NCI-H2227 treated with DMSO at 0.1 percent for 48 hours (cell line): ENCODE measurements at places on chromosomes 3 and 15.

DNA sequence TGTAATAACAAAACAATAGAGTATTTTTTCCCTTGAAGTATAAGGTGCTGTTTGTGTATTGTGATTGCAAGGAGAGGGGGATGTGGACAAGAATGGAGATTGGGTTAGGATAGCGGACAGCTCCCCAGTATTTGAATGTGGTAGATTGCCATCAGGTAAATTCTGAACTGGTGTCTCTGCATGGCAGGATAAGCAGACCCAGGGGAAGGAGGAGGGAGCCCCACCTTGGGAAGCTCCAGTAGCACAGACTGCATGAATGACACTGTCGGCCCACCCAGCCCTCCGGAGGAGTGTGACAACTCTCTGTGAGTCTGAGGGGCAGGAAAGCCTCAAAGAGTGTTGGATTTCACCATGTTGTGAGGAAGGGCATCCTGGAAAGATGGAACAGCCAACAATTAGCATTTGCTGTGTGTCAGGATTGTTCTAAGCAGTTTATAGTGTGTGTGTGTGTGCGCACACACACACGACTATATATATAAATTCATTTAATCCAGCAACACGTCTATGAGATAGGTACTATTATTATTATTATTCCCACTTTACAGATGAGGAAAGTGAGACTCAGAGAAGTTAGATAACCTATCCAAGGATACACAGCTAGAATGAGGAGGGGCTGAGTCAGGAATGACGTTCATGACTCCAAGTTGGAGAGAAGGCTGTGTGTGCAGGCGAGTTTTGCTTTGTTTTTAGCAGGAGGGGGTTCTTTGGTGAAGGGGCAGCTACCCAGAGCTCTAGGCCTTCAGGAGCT, 63.4 kb upstream of the LCTL start:
- no peak for DNase-seq

GRCh38 chr3:152865668-152866245, 30.8 kb downstream of the P2RY1 start:
- DNase-seq: no peak

GRCh38 chr15:69530991-69531664, 78.5 kb downstream of the RPLP1 start:
- DNase-seq: no peak

- DNase-seq: no peak
These were observed 736 bp upstream of the MBNL1 start for GRCh38 chr3:152267831-152268554.

- DNase-seq: no peak
These were observed 79.9 kb upstream of the SLC25A26 start for GRCh38 chr3:66140743-66141372.

DNA sequence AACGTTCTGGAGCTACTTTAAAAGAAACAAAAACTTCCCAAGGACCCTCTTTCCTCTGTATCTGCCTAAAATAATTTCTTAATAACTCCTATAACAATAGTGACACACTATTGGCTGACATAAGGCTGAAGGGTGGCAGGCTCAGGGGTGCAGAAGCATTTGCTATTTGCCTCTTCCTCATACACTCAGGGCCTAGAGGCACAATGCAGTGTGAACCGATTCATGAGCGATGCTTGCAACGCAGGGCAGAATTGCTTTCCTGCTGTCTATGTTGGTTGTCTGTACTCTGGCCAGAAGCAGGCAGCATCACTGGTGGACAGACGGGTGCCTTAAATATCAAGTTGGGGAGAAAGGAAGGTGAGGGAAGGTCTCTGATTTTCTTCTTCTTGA, 157.4 kb downstream of the AGBL1 start:
- DNase-seq: no peak

GRCh38 chr3:134040066-134040465, 10.3 kb upstream of the SLCO2A1 start:
- no peak for DNase-seq

DNA sequence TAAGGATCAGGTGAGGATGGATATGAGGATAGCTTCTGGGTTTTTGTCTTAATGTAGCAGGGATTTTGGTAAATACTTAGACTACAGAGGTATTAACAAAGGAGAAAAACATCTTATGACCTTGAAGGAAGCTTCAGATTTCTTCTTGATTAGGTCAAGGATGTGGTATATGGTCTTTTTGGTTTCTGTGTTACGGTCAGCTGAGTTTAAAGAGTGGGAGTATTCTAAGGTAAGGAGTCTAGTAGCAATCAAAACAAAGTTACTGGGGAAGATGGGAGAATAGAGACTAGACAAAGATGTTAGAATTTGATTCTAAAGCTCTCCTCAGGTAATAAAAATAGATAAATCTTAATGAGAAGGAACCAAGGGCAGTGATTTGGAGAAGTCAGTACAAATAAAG, 6.2 kb downstream of the HMG20A start:
- DNase-seq: no peak

GRCh38 chr15:42070279-42070975, 23.9 kb downstream of the PLA2G4D start:
- no peak for DNase-seq
